NCI-H1417 treated with DMSO at 0.1 percent for 48 hours (cell line): ENCODE measurements at places on chromosomes 7 and 10.

- no peak for DNase-seq
Measured at GRCh38 chr10:63561341-63561740, 40.1 kb downstream of the REEP3 start.

DNA sequence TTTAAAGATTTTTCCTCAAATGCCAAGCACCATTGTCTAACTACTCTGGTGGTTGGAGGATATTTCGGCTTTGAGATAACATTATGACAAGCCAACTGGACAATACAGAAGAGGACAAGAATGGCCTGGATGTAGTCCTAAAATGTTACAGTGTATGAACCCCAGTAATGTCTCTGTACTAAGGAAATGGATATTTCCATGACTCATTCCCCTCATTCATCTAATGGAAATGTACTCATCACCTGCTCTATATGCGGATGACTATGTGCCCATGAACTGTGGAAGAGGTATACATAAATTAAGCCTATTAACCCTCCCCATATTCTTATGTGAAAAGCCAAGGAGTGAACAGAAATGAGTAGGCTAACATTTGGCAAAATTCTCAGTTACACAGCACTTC, 207.9 kb downstream of the CACNA2D1 start:
- no peak for DNase-seq

- no peak for DNase-seq
Measured at GRCh38 chr10:123990889-123991288, 99.3 kb upstream of the CPXM2 start.

GRCh38 chr10:97053276-97053675, 132.5 kb downstream of the SLIT1 start:
- DNase-seq: no peak

DNA sequence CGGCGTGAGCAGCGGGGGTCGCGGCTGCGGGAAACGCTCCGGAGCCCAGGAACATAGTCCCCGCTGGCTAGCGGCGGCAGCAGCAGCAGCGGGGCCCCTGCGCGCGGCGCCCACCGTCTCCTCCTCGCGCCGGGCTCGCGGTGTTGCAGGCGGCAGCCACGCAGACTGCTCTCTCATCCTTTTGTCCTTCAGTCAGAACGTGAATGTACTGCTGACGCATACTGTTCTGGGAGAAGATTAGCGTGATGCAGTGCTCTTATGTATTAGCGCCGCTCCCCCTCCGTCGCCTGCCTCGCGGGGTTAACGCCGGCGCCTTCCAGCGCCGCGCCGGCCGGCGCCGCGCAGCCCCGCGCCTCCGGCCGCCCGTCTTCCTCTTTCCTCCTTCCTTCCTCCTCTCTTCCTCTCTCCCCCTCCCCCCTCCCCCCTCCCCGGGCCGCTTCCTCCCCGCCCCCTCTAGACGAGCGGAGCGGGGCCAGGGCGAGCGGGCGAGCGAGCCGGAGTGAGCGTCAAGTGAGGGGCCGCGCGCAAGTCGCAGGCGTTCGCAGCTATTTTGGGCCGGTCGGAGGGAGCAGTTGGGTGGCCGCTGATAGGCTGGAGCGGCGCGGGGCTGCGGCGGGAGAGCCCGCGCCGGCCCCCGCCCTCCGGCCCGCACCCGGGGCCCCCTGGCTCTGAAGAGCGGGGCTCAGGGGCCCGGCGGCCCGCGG, 816 bp upstream of the LRRC4 start:
- peak; percentile 59 for DNase-seq

GRCh38 chr7:7496311-7496710, 39.4 kb downstream of the COL28A1 start:
- no peak for DNase-seq

GRCh38 chr7:70294211-70294911, 696.1 kb downstream of the AUTS2 start:
- DNase-seq: no peak

GRCh38 chr10:71964743-71965515, 734 bp downstream of the CHST3 start:
- no peak for DNase-seq

- no peak for DNase-seq
Measured at GRCh38 chr10:10975647-10976046, 42.0 kb upstream of the CELF2 start.

DNA sequence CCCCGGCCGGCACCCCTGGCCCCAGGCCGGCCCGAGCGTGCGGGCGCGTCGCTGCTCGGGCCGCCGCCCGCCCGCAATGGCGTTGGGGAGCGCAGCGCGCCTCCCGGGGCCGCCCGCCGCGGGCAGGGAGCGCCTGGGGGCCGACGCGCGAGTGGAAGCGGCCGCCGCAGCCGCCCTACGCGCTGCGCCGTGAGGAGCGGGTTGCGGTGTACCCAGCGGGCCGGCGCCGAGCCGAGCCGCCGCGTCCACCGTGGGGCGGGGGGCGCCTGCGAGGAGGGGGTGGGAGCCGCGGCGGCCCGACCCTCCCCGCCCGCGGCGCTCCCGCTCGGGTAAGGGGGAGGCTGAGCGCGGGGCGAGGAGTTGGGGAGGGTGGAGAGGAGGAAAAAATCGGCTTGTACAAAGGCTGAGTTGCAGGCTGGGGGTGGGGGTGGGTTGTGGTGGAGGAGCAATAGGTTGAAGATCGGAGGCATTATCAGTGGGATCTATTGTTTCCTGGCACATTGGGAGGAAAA, 473 bp downstream of the PPP1R9A start:
- peak; percentile 57 for DNase-seq

DNA sequence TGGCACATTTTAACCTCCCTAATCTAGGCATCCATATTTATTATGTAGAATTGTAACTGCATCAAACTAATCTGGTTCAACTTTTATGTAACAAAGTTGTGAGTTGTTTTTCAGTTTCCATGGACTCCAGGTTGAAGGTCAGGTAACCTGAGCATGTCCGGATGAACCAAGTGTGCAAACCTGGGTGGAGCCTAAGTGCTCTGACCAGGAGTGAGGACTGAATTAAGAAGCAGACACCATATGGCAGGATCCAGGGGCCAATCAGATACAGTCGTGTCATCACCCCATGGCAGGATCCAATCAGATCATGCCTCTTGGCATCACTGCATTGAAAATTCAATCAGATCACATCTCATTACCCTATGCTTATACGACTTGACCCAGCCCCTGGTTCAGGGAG, 41.2 kb upstream of the PHYHIPL start:
- no peak for DNase-seq

GRCh38 chr10:14553448-14553847, 221.2 kb downstream of the FAM107B start:
- DNase-seq: no peak

DNA sequence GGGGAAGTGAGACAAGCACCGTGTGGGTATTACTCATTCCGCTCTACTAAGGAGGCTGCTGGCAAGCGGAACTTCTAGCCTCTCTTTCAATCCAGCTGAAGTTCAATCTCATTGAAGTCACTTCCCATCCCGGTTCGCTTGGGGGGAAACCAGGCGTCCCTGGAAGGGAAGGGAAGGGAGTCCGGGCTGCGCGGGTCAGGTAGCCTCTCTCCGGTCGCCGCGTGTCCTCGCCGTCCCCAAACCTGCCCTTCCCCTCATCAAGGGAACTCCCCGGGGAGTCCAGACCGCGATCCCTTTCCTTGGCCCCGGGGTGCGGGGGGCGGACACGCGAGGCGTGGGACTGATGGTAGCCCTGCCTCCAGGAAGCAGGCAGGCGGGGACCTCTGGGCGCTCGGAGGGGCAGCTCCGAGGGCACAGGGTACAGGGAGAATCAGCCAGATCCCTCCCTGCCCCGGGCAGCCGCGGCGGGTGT, 598 bp upstream of the ZEB1 start:
- DNase-seq: no peak

DNA sequence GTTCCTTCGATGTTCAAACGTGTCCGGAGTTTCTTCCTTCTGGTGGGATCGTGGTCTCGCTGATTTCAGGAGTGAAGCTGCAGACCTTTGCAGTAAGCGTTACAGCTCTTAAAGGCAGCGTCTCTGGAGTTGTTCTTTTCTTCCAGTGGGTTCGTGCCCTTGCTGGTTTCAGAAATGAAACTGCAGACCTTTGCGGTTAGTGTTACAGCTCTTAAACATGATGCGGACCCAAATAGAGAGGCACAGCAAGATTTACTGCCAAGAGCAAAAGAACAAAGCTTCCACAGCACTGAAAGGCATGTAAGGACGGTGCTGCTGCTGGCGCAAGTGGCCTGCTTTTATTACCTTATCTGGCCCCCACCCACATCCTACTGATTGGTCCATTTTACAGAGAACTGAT, 931.4 kb downstream of the IPMK start:
- DNase-seq: no peak

GRCh38 chr10:27893358-27893954, 105.4 kb downstream of the ODAD2 start:
- DNase-seq: no peak

DNA sequence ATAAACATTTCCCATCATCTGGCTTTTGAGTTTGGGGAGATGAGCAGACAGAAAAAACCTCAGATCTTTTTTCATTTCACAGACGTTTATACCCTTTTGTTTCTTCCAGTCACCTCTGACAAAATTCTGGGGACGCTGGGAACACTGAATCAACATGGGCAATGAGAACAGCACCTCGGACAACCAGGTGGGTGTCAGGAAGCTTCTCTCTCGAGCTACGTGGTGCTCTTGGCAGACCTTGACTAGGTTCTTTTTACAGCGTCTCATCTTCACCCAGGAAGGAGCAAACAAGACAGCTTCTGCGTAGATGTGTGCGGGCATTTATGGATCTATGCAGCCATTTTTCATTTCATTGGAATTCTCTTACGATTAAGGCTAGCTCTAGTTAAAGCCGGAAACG, 32.9 kb downstream of the TACC2 start:
- DNase-seq: no peak

DNA sequence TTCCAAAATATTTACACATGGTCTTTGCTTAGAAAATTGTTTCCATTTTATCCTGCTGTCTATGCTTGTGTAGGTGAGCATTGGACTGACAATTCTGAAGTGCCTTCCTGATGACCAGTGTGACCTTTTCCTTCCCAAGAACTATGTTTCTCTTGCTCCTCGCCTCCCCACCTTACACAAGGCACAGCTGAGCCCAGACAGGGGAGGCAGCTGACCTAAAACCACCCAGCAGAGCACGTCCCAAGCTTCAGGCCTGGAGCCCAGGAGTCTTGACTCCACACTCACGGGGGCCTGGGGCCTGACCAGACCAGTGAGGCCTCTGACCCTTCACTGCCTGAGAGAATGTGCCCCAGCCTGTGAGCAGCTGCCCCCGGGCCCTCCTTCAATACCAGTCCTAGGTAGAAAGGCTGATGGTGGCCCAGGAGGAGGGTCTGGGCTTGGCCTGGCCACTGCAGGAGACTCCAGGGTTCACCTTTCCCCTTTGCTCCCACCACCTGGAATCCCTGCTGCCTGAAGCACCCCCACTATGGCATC, 7.0 kb downstream of the CALML5 start:
- DNase-seq: no peak

GRCh38 chr10:48448796-48449195, 142.3 kb downstream of the MAPK8 start:
- DNase-seq: no peak

DNA sequence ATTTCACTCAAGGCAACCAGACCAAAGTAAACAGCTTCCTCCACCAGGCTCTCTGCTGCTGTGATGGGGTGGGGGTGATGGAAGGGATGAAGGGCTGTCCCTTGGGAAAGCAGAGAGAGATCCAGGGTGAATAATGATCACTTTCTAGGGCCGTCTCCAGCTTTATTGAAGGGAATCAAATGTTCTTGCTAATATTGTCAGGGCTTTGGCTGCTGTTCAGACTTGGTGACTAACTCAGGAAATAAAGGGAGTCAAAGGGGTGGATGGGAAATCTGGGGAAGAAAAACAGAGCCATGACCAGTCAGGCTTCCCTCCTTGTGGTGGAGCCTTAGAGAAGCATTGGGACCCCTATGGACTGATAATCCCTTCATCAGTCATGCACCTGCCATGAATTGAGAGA, 196.2 kb upstream of the AGK start:
- DNase-seq: no peak

- no peak for DNase-seq
Measured at GRCh38 chr10:47137311-47137851, 162.6 kb upstream of the GDF10 start.

- no peak for DNase-seq
Measured at GRCh38 chr7:118298771-118299170, 74.3 kb downstream of the ANKRD7 start.

GRCh38 chr7:159096736-159097581, 47.7 kb downstream of the VIPR2 start:
- DNase-seq: no peak

DNA sequence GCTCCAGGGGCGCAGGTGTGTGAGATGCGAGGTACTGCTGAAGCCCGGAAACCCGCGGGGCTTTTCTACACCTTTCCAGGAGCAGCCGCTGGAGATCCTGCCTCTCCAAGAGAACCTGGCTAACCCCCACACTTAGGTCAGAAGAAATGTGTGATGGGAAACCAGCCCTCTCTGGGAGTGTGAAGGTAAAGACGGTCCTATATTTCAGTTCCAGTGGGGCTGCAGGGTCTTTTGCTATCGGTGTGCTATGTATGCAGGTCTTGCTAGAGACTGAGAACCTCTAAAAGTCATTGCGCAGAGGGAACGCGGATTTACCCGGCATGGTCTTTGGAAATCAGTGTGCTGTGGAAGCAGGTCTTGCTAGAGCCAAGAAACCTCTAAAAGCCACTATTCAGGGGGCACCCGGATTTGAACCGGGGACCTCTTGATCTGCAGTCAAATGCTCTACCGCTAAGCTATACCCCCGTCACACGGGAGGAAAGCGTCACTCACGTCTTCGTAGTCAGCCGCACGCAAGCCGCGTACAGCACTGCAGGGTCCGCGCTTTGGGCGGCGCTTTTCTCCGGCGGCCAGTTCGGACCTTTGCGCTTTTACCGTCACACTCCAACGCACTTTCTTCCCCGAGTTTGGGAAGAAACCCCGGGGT, 46.0 kb downstream of the ZNF777 start:
- DNase-seq: no peak

DNA sequence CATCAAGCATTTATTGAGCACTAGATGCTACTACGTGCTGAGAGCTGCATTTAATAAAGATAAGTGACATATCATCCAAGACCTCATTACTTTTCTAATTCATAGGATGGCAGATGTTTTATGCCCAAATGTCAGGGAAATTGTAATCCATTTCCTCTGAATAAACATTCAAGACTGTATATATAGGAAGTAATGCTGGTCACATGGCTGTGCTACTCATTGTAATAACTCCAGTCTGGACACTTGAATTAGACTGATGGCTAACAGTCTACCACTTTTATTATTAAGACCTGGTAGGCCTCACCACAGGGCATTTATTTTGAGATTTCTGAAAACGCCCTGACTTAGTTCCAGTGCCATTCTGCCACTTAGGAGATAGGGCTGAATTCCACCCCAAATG, 36.6 kb downstream of the PIK3AP1 start:
- DNase-seq: no peak

GRCh38 chr7:133056370-133057238, 25.3 kb downstream of the CHCHD3 start:
- DNase-seq: no peak

- DNase-seq: no peak
Measured at GRCh38 chr7:95993380-95993779, 221.0 kb downstream of the DYNC1I1 start.

GRCh38 chr7:108146070-108146842, 16.1 kb upstream of the LAMB4 start:
- no peak for DNase-seq

- DNase-seq: no peak
Measured at GRCh38 chr7:151157645-151158329, 9.7 kb downstream of the GBX1 start.

- DNase-seq: no peak
Measured at GRCh38 chr10:79379512-79380124, 32.3 kb downstream of the PPIF start.
